Naive B cell (primary cell): ENCODE measurements at places on chromosomes 2 and 18.

- DNase-seq, result no peak
Measured at GRCh38 chr2:144452169-144452988, 67.5 kb downstream of the ZEB2 start.

DNA sequence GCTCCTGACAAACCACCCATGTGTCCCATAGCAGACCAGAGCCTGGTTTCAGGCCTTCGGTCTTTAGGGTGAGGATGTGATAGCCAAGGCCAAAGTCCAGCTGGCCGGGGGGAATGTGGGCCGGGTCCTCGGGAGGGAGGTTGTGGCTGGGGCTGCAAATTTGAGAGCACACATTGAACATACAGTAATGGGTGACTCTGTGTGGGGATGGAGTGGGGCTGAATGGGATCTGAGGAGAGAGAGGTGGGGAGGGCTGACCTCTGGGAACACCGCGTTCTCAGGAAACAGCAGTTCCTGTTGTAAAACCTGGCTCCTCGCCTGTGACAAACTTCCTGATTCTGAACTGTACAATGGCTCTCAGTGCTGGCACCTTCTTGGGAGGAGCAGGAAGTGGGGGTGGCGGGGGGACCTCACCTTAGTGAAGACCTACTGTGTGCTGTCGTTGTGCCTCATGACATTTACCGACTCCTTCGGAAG is 48.8 kb downstream of the MCFD2 start:
- DNase-seq, result no peak

- no peak for DNase-seq
Measured at GRCh38 chr2:150619607-150620330, 132.3 kb upstream of the RND3 start.

DNA sequence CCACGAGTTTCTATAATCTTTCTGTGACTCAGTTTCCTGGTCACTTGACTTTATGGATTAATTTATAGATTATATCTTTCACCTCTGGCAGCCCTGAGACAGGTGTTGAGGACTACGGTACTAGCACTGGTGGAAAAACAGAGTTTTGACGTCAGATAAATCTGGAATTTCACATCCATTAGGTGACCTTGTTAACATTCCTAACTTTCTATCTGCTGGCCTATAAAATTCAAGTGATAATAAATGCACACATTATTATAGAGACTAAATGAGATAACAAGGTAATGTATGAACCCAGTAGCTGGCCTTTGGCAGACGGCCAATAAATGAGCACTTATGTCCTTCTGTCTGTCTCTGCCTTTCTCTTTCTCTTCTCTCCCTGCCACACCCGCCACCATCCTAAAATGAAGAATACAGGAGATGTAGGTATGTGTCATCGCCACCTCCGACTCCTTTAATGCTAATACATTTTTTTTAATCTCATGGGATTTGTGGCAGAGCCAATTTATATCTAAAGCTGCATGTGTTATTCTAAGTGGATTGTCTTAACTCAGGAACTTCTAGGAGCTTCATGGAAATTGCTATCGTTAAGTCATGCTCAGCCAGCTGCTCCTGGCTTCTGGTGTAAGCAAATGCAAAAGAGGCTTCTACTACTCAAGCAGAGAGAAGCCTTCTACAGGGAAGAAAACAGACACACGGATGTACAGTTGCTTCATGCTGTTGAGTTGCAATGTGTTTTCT is 2.3 kb downstream of the TM4SF20 start:
- DNase-seq, result no peak
